Chondrocyte (in vitro differentiated cells): ENCODE measurements at places on chromosomes 2 and 18. TPM values are rescaled to one million over a fixed set of nuclear protein-coding genes. Genes with fewer than 3 reads are reported as not detected.

GRCh38 chr18:80188643-80189530 is 58.4 kb downstream of the PARD6G start:
- H3K4me1 ChIP-seq, result peaks cover 5% of the 10 kb centered on the region
- no peaks in the 10 kb centered on the region for H3K27me3 ChIP-seq
- H3K36me3 ChIP-seq, result no peaks in the 10 kb centered on the region
- DNase-seq, result no peak
- no peak overlapping the region for H3K27ac ChIP-seq

Gene DES
- total RNA-seq, result 0.70 to 19.8 TPM (median 15.5 TPM) in 3 replicates

Gene PPP1R1C
- 0.52 to 2.9 TPM (median 1.2 TPM) in 3 replicates for total RNA-seq

DNA sequence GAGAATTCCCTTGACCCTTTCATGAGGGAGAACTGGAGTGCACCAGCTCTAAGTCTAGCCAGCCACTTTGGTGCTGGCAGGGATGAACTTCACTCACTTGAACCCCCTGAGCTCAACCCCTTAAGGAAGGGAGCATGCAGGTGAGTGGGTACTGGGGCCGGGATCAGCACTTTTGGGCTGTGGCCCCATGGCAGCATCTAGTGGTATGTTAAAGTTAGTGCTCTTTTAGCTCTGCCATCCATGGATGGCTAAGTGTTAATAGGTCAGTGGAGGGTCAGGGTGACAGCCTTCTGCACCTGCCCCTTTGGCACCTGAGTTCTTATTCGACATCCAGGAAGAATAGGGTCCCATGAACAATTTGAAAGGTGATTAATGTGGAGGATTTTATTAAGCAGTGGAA is 689.0 kb upstream of the FSHR start:
- H3K27ac ChIP-seq, result no peak overlapping the region
- no peaks in the 10 kb centered on the region for H3K27me3 ChIP-seq
- H3K4me1 ChIP-seq, result no peaks in the 10 kb centered on the region
